ENCODE measurements at places on chromosomes 11 and 22. TPM values are rescaled to one million over a fixed set of nuclear protein-coding genes. Genes with fewer than 3 reads are reported as not detected.

Gene CASP1
- 32.7 TPM for total RNA-seq

Gene MRGPRX4
- not detected for total RNA-seq

Gene SLC25A18
- total RNA-seq = 0.52 TPM

Gene MPZL2
- 52.7 TPM for total RNA-seq

Gene DMC1
- 1.5 TPM for total RNA-seq

Gene OR4D5
- total RNA-seq = not detected

Gene OR51I1
- 0.42 TPM for total RNA-seq

Gene OR52A1
- not detected for total RNA-seq

Gene FAM227A
- total RNA-seq = 1.3 TPM

Gene PRRG4
- 2.0 TPM for total RNA-seq

Gene TPBGL
- total RNA-seq = 0.36 TPM

Gene MIAT
- total RNA-seq = 1.6 TPM

Gene SULT4A1
- not detected for total RNA-seq

Gene SERPINH1
- 256 TPM for total RNA-seq

Gene FAM89B
- 49.5 TPM for total RNA-seq

Gene OR6A2
- not detected for total RNA-seq

Gene NAALADL1
- 14.1 TPM for total RNA-seq

Gene MYBPC3
- total RNA-seq = 0.15 TPM

Gene LYVE1
- 179 TPM for total RNA-seq

Gene SYT9
- 0.18 TPM for total RNA-seq

Gene MPPED2
- total RNA-seq = 20.4 TPM

Gene OR52I1
- total RNA-seq = not detected

Gene QSER1
- 22.1 TPM for total RNA-seq

Gene GRM5
- 4.3 TPM for total RNA-seq

Gene MYOD1
- total RNA-seq = not detected

Gene GNG3
- total RNA-seq = not detected

Gene H19
- total RNA-seq = 1,787 TPM

Gene MMP27
- total RNA-seq = not detected

Gene ART1
- total RNA-seq = not detected

Gene KIF18A
- 1.0 TPM for total RNA-seq

Gene PARVA
- total RNA-seq = 137 TPM

Gene KDELR3
- 12.9 TPM for total RNA-seq

Gene FZD4
- 91.2 TPM for total RNA-seq

Gene DNAJB7
- not detected for total RNA-seq

Gene PAMR1
- total RNA-seq = 3.1 TPM

Gene STK33
- total RNA-seq = 3.8 TPM

Gene GP1BB
- not detected for total RNA-seq

Gene PRR33
- not detected for total RNA-seq

Gene CDKN1C
- 37.7 TPM for total RNA-seq

Gene APOBEC3H
- not detected for total RNA-seq

Gene RASL10A
- 3.5 TPM for total RNA-seq

Gene TOMT
- total RNA-seq = not detected

Gene NDUFS3
- total RNA-seq = 52.2 TPM

Gene VSIG10L2
- total RNA-seq = 0.48 TPM

Gene CCDC73
- total RNA-seq = not detected

Data from aorta (tissue), 5 donors.